Stimulated activated CD4-positive, alpha-beta T cell treated with anti-CD3 and anti-CD28 coated beads, TNF-alpha, amount 100 ng/mL, for 1 hour (primary cell): ENCODE measurements at places on chromosomes 1 and 21.

DNA sequence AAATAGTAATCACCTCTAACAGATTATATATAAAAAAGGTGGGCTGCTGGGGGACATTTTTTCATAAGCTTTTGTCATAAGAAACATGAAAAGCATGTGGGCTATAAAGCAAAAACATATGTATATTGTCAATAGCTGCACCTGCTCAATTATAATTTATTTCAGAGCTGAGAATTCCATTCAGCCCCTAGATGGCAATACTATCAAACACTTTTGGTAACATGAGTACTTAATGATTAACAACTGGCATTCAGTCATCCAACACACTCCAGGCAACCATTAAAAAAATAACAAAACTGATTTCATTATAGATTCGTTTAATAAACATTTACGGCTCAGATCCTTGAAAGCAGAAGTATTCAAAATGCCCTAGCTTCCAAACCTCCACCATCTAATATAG lies 115.1 kb downstream of the KCTD3 start:
- no peak for DNase-seq

GRCh38 chr1:203148127-203148526 lies 20.6 kb downstream of the ADORA1 start:
- DNase-seq, result no peak

- DNase-seq, result no peak
Measured at GRCh38 chr1:205837382-205837970, 12.5 kb downstream of the PM20D1 start.

DNA sequence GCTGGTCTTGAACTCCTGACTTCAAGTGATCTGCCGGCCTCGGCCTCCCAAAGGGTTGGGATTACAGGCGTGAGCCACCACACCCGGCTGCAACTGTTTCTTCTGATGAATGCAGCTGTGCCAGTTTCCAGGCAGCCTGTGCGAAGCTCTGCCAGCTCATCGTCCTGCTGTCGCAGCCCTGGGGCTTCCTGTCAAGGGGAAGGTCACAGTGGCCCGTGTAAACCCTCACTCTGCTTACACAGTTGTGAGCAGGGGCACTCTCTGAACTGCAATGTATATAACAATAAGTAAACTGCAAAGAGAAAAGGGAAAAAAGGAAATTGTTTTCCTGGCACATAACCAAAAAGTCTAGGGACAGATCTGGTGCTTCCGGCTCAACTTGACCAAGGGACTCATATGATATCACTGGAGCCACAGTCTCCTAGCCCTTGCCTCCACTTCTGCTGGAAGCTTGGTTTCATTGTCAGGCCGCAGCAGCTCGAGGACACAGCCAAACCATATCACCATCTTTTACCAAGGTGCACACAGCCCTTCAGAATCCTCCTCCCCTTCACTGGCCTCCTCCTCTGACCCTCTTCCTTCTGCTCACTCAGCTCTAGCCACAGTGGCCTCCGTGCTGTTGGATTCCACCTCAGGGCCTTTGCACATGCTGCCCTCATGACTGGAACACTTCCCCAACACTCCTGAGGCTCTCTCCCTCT lies 22.8 kb upstream of the LBR start:
- DNase-seq, result no peak

DNA sequence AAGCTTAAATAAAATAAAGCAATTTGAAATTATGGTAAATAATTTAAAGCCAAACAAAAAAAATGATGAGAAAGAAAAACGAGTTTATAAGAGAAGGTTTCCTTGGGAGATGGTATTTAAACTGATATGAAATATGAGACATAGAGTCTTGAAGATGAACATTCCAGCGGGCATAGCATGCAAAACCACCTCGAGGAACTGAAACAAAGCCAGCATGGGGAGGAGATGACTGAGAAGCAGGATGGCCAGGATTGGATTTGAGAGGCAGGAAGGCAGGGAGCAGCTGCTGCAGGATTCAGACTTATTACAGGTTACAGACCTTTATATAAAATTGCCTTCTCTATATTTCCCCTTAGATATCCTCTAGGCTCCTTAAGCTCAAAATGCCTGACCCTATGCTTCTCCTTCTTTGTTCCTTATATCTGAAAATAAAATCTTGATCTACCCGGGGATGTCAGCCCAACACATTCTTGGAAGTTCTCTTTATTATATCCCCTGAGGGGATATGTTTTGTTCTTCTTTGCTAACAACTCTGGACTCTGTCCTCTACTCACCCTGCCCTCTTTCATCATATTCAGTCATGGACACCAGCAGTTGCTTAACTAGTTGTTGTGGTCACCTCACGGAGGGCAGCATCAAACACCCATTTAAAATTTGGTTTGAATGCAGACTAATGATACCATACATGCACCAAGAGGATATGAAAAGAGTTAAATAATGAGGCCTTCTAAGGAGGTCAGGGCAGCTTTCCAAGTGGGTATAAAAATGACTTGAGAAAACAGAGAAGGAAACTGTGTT lies 719.1 kb upstream of the B3GALT2 start:
- DNase-seq, result no peak

GRCh38 chr1:155968670-155969069 lies 9.7 kb downstream of the ARHGEF2 start:
- DNase-seq, result no peak

DNA sequence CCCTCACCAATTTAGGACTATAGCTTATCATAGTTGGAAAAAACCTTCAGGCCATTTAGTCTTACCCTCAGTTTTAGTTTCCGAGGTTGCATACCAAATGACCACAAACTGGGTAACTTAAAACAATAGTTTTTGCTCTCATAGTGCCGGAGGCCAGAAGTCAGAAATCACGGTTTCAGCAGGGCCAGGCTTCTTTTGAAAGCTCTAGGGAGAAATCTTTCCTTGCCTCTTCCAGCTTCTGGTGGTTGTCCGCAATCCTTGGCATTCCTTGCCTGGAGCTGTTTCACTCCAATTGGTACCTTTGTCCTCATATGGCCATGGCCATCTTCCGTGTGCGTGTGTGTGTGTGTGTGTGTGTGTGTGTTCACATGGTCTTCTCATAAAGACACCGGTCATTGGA lies 12.4 kb upstream of the PLXNA2 start:
- DNase-seq, result no peak

- no peak for DNase-seq
Measured at GRCh38 chr1:59156526-59157199, 140.2 kb upstream of the FGGY start.
